Stimulated activated CD8-positive, alpha-beta memory T cell treated with anti-CD3 and anti-CD28 coated beads, Interleukin-7, amount 100 ng/mL, for 1 hour (primary cell): ENCODE measurements at places on chromosomes 6 and 20.

DNA sequence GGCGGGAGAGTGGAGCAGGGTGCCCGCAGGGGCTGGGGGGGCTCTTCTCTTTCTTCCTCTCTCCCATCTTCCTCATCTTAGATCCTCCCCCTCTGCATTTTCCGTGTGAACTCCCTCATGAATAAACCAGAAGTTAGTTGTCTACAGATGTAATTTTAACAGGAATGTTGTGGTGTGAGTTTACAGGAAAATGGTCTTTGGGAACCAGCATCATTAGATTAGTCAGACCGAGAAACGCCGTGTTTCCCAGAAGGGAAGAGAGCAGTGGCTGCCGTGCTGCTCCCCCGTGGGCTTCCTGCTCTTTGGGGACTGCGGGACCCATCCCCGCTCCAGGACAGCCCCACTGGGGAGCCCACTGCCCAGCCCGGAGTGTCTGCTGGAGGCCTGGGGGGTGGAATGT is 3.4 kb downstream of the MYT1 start:
- DNase-seq, result no peak

- no peak for DNase-seq
Observed at GRCh38 chr6:87779542-87779941, 77.5 kb upstream of the AKIRIN2 start.

DNA sequence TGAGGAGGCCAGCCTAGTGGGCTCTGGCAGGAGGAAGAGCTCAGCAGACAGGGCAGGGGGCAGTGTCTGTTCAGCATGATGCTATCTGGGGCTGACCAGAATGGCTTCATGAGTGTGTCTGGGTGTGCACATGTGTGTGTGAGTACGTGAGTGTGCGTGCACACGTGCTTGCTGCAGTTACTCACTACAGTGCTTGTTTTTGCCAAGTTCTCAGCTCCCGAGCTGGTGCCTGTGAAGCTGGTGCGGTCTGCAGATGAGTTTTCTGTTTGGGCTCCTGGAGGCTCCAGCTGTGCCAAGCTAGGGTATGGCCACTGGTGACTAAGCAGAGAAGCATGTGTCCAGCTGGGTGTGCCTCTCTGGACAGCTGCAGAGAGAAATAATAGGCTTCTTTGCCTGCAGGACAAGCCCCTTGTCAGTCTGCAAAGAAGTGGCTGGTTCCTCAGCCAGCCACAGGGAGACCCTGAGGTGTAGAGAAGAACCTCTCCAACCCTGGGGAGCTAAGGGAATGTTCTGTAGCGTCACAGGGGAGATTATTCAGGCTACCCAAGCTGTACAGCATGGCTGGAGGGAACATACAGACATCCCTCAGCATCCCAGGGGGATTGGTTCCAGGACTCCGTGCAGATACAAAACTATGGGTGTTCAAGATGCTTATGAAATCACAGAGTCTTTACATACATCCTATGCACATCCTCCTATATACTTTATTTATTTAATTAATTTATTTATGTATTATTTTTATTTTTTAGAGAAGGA is 40.2 kb upstream of the FAM50B start:
- no peak for DNase-seq

DNA sequence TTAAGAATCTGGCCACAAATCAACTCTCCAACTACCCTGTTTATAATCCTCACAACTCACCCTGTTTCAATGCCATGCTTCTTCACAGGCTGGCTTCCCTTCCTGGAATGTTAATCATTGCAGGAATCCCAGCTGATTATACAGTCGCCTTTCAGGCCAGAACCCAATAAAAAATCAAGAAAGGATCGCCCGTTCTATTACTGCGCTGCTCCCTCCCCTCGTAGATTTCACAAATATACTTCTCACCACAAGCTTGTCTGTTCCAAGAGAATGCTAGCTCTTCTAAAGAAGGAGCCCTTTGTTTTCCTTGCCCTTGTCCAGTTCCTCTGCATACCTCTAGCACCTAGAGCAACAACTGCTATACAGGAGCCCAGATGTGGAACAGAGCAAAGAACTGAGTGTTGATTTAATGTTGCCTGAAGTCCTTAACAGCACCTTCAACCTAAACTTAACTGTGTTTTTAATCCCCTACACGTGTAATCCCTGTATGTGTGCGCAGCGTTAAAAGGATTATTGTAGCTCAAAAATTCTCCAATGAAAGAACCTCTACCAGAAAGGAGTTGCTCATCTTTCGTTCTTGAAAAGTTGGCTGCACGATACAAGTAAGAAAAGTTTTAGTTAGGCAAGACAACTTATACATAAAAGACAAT is 988 bp downstream of the ECHDC1 start:
- no peak for DNase-seq

DNA sequence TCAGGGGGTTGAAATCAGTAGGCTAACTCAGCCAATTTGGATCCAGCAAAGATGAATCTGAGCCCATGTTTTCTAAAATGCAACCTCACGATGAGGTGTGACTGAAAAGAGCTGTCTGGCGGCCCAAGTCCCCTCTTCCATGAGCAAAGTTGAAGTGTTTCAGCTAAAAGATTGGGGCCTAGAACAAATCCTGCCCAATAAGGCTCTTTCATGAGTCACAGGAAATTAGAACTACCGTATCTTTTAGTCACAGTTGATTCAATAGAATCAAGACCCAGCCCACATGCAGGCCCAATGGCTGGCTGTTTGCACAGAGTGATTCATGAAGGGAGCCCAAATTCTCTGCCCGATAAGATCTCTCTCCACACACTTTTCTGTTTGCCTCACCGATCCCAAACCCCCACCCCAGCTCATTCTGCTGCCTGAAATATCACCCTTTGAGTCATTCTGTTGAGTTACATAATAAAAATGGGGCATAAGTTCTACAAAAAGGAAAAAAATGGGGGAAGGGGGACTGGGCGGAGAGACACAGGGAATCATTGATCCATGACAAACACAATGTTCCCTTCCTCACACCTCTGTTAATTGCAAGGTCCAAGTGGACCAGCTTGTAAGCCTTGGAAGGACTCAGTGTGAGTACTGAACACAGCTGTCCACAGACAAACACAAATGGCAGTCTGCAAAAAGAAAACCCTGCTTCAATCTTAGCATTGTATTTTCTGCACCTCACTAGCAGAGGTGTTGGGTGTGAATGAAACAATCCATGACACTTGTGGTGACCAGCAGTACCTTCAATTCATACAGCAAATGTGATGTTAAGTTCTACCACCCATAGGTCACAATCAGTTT is 13.8 kb downstream of the FOXQ1 start:
- DNase-seq, result no peak

DNA sequence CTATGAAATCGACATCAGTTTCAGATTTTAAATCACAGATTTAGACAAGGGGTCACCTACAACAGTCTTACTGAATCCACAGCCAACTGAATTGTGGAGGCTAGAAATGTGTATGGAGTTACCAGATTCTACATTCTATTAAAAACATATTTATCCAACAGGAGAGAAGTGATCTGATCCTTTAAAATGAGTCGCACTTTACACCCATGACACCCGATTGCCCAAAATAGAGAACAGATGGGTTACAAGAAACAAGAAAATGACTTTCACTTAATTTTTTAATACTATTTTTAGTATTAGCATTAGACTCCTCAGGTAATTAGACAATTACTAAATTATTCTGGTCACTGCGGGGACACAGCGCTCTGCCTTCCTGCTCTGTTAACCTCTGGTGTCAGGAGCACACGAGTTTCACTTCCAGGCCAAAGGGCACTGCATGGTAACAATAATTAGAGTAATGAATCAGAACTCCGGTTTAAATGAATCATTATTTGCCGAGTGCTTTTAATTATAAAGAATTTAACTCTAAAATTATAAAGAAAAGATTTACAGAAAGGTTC is 108.6 kb downstream of the ATP9A start:
- no peak for DNase-seq

DNA sequence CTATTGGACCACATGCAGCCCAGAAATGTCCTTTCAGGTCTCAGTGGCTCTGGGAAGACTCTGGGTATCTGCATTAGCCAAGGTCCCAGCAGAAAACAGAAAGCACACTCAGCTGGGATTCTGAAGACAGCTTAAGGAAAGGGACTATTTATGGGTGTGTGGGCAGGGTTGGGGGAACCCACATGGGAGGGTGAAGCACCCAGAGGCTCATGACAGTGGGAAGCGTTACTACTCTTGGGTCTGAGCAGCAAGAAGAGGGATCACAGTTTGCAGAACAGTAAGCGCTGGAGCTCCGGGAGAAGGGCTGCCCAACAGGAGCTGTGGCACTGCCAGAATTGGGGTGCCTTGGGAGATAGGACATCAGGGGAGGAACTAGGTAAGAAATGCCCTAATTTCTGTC is 12.4 kb upstream of the CDC5L start:
- DNase-seq, result no peak

DNA sequence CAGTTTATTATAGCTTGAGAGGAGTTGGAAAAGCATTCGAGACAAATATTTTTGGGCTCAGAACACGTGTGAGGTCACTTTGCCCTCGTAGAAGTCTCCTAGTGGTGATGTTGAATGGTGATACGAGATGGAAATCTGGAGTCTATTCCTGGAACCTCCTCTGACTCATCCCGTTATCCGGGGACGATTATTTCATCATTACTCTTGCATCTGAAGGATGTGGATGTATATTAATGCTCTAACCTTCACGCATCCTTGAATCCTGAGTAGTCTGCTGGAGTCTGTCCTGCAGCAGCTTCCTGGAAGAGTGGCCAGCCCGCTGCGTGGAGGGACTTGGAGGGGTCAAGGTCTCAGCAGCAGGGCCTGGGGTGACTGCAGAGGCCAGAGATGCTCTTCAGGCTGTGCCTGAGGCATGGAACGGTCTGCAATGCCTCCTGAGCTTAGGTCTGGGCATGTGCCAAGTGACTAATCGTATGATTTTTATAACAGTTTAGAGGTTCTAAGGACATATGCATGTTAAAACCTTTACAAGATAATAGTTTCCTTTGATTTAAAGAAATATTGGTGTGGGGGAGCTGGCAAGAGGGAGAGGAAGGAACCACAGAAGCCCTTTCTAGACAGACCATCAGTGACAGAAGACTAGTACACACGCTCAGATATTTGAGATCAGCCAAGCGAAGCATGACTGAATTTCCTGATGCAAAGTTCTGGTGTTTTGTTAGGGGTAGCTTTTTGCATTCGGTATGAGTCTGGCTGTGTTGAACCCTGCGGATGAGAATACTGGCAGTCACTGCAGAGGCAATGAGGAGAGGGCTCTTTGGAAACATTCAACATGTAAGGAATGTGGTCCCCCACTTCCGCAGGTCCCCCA is 400.2 kb downstream of the QKI start:
- no peak for DNase-seq

DNA sequence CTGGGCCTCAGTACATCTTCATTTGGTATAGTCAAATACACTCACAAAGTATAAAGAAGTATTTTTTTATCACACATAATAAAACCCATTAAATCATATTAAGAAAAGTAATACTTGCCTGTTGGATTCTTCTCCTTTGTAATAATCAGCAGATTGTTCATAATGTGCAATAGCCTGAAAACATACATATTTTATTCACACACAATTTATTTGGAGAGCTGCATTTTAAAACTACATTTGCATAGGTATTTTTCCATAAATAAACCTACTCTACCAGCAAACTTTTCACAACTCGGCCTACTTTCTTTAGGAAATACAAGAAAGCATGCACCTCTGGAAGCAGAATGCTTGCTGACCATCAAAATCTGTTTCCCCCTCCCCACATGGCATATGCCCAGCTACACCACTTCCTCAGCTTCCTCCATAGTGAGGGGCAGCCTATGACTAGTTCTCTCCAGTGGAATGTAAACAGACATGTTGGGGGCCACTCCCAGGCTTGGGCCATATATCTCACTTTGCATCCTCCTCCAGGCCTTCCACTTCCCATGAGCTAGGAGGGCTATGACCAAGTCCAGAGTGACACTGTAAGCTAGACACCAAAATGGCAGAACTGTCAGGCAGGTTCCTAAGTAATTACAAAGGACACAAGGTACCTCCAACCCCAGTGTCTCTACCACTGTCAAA is 28.3 kb downstream of the GZF1 start:
- DNase-seq, result no peak

- no peak for DNase-seq
Observed at GRCh38 chr20:43942667-43943285, 28.1 kb downstream of the TOX2 start.

- peak; percentile 6 for DNase-seq
Observed at GRCh38 chr6:11092668-11093375, 812 bp upstream of the SMIM13 start.

DNA sequence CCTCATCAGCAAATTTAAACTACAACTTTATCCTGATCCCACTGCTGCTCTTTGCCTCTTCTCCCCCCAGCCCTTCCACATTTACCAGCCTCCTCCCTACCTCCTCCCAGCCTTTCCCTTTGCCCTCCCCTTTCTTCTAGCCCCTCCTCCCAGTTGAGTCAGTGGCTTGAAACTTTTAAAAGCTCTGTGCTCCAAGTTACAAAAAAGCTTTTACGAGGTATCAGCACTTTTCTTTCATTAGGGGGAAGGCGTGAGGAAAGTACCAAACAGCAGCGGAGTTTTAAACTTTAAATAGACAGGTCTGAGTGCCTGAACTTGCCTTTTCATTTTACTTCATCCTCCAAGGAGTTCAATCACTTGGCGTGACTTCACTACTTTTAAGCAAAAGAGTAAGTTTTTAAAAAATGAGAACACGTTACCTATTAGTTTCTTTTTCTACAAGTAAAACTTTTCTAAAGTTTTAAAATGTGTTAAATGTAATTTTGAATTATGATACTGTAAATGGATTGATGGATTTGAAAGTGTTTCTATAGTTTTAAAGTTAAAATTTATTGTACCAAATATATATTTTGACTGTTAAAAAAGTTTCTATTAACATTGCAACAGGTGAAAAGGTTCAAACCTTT is at the start of gene GJA1:
TSS of gene GJA1 (plus strand) at position 203 of the 626 bp plus-strand sequence. CDS start 11,202 bp downstream, outside the sequence.
- no peak for DNase-seq

DNA sequence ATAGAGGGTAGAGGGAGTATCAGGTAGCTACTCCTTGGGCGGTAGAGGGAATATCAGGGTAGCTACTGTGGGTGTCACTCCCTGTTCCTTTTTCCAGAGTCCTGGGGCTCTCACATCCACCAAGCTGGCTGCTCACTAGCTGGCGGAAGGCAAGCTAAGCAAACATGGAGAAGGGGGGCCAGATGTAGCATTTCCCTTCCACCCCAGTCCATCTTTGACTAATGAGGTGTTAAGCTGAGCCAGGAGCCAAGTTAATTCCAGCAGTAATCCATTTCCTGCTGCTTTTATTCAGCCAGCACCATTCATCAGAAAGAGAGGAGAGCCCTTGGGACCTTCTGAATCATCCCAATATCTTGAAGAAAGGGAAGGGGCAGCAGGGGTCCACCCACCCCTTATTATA is 330.0 kb downstream of the ZFAND3 start:
- no peak for DNase-seq
